ENCODE measurements at places on chromosomes 2 and 18.

DNA sequence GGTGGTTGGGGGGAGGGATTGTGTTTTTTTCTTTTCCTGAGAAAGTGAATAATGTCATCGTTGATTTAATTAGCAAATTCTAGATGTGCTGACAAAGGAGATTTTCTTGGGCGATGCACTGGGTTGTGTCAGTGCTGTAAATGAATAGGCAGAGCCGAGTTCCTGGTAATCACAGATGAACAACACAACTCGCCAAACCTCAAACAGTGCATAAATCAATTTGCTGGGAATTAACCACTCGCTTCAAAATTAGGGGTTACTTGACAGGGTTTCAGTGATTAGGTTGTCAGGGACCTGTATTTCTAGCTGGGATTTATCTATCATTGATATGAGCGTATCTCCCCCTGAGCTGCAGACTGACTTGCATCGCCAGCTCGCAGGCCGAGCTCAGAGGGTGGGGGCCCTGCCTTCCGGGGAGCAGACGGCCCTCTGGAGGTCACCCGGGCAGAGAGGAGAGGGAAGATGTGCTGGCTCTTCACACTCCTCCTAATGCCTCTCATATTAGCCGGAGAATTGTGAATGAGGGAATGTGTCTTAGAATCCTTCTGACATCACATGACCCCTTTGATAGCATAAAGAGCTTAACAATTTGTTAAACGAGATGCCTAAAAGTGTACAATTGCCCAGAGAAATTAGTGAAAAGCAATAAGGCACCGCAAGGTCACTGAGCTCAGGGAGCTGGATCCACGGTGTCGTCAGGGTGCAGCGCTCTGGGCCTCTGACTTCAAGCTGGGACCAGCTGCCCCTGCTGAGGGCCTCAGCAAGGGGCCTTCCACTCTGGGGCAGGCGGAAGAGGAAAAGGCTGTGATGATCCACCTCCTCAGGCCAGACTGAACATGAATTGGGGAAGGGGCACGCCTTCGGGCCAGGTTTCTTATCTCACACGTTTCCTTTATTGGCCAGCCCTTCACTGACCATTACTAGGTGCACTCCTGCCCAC, 48.9 kb downstream of the SMIM21 start:
- no peak for DNase-seq

- DNase-seq = no peak
These were observed 22.4 kb downstream of the SERPINB12 start for GRCh38 chr18:63564561-63564960.

GRCh38 chr2:26720322-26721114, 28.0 kb downstream of the KCNK3 start:
- no peak for DNase-seq

DNA sequence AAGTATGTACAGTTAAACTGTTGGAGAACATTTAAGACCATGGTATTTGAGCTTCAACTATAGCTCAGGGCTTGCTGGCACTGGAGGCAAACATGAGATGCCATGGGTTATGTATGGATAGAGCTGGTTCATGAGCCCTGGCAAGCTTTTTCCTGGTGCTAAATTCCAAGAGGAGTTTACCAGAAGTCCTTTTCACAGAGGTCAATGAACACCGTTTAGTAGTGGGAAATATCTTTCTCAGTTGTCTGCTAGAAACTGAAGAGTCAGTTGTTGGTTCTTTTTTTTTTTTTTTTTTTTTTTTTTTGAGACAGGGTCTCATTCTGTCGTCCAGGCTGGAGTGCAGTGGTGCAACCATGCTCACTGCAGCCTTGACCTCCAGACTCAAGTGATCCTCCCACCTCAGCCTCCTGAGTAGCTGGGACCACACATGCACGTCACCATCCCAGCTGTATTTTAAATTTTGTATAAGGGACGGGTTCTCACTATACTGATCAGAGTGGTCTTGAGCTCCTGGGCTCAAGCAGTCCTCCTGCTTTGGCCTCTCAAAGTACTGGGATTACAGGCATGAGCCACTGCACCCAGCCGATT, 1.3 kb downstream of the KHK start:
- no peak for DNase-seq

DNA sequence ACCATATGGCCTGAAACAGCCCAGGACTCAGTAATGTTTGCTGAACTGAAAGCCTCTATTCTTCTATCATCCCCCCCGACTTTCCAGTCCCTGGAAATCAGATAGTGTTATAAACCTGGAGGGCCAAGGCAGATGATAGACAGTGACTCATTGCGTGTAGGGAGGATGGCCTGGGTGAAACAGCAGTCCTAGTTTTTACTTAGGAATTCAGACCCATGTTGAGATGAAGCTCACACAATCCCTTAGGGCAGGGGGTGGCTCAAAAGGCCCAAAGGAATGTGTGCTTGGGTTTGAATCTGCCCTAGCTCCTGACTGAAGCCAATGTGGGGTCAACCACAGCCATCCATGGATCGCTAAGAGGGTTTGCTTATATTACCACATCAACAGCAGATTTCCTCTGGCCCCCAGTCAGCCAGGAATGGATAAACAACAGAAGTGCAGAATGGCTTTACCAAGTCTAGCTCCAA, 43.9 kb upstream of the STPG4 start:
- no peak for DNase-seq
